Right forelimb (tissue), 1 donor: ENCODE measurements at places on chromosomes 12 and 14.

GRCh38 chr14:92645841-92646478, 102.5 kb downstream of the LGMN start:
- DNase-seq, result no peak

GRCh38 chr14:102500158-102500662, 9.4 kb downstream of the ANKRD9 start:
- peak; percentile 71 for DNase-seq

DNA sequence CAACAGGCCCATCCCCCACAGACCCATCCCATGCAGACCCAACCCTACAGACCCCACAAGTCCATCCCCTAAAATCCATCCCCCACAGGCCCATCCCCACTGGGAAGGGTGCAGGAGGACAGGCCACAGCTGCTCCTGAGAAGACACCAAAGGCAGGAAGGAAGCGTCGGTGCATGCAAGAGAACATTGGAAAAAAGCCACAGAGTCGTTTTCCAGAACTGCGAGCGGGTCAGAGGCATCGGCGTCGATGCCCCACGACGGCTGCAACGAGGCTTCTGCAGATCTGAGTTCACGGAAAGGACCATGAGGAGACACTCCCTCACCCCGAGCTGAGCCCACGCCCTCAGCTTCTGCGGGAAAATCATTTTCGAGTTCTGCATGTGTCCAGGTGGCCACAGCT, 59.6 kb upstream of the GALNT9 start:
- no peak for DNase-seq

DNA sequence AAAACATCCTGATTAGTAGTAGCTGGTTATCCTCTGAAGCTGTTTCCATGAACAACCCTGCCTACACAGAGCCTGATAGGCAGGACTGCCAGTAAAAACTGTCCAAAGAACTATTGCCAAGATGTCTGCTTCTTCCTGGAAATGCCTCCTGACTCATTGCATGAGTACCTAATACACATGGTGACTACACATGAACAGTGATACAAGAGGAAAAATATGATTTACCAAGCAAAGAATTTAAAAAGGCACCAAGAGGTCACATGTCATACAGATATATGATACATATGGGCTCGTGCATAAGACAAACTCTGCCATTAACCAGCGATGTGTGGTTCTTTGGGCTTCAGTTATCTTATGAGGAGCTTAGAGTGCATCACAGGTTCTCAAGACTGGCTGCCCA, 552.3 kb downstream of the SLC16A7 start:
- no peak for DNase-seq

DNA sequence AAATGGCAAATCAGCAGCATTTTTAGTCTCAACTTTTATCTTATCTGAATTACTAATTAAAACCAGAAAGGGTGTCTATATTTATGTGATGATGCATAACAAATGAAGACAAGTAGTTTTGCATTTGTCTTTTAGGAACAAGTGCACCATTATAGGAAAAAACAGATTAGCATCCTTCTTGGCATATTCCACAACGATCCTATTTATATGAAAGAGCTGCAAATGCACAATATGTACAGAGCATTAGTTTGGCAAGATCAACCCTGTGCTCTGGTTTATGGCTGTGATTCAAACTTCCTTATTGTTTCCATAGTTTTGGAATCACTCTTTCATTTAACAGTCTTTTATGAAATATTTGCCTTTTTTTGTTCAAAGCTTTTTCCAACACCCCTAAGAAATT, 486.8 kb downstream of the KCNH5 start:
- DNase-seq, result no peak

GRCh38 chr12:91040096-91040755, 17.6 kb downstream of the KERA start:
- DNase-seq, result no peak

DNA sequence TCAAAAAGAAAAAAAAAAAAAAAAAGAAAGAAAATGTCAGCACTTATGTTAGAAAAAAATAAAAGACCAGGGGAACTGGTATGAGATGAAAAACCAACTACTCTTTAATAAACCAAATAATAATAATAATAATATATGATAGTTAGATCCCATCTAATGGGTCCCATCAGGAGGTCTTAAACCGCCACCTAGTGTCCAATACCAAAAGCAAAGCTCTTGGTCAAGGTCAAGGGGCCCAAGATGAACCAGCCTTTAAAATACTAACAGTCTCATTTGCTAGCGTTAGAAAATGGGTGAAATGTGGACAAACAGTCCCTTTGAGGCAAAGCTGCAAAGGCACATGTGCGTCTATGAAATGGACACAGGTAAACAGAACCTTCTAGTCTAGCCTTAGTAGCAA, 12.3 kb downstream of the BRAP start:
- no peak for DNase-seq

- no peak for DNase-seq
These were observed 29.0 kb downstream of the PALS1 start for GRCh38 chr14:67270145-67270753.

- DNase-seq, result no peak
These were observed 121.0 kb upstream of the ARHGAP5 start for GRCh38 chr14:31955936-31956579.

DNA sequence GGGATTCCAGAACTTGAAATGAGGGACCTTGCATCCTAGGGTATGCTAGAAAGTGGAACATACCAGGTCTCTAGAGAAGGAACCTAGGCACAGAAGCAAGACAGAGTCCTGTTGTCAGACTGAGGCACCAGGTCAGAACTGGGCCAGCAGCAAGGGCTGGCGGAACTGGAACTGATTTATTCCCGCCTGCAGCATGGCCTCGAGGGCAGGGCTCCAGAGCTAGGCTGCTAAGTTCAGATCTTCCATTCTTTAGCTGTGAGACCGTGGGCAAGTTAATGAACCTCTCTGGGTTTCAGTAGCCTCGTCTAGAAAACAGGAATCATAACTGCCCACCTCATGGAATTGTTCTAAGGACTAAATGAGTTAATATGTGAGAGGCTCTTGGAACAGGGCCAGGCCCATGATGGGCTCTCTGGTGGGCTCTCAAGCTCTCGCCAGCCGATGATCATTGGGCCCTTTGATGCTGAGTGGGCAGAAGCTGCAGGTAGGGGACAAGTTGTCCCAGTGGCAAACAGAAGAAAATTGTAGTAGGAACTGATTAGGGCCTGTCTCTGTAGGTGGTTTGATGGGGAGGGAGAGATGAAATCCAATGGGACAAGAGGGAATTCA, 199.8 kb downstream of the ZFP36L1 start:
- no peak for DNase-seq

DNA sequence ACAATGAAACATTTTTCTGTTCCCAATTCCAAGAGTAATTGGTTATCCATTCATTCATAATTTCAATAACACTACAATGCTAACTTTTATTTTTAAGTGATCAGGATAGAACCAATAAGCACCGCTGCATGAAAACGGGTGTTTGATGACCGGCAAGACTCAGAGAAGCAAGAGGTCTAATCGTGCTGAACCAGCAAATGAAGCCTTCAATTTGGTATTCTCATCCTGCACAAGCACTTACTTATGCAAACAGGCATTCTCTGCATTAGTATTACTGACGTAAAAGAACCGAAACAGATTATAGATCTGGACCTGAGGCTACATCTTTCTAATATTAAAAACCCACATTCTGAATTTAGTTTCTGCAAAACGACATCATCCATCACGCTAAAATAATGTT, 67.7 kb downstream of the RBM19 start:
- DNase-seq, result no peak
